ENCODE measurements at places on chromosomes 6 and 20.

- no peak for DNase-seq
Observed at GRCh38 chr20:53917145-53918019, 153.0 kb downstream of the BCAS1 start.

DNA sequence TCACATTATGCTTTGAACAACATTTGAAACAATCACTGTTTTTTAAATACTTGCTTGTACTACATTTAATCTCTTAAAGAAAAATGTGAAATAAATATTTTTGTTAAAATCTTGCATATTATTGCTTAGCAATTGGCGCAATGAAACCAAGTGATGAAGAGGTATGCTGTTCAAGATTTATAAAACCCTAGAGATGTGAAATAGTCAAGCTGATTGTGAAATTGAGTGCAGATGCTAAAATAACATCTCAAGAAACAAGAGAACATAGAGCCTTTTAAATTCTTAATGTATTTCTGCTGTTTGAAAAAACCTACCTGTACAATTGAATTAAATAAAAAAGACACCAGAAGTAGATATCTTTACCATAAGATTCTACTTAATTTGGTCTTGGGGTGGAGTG lies 179.2 kb upstream of the MCHR2 start:
- no peak for DNase-seq

DNA sequence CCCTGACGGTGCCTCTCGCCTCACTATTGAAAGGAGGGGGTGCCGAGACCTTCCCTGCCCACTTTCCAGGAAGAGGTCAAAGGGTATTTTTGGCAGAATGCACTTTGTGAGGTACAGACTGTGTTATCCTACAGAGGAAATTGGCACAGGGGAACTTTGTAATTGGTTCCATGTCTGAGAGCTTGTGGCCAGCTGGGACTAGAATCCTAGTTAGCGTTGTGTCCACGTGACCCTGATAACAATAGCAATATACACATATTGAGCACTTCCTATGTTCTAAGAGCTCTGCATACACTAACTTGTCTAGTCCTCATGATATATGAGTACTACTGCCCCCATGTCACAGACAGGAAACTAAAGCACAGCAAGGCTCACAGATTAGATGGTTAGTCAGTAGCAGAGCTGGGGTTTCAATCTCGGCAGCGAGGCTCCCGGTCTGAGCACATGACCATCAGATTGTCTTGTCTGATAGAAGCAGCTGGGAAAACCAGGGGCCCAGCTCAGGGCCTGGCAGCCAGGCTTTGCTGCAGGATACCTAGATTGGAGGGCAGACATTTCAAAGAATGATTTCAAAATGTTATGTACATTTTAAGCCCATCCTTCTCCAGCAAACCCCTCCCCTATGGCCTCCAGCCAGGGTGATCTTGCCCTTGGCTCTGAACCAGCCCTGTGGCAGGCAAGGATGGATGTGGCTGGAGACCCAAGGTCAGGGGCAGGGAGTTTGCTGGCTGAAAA lies 1.4 kb downstream of the MAPK13 start:
- peak; percentile 43 for DNase-seq

DNA sequence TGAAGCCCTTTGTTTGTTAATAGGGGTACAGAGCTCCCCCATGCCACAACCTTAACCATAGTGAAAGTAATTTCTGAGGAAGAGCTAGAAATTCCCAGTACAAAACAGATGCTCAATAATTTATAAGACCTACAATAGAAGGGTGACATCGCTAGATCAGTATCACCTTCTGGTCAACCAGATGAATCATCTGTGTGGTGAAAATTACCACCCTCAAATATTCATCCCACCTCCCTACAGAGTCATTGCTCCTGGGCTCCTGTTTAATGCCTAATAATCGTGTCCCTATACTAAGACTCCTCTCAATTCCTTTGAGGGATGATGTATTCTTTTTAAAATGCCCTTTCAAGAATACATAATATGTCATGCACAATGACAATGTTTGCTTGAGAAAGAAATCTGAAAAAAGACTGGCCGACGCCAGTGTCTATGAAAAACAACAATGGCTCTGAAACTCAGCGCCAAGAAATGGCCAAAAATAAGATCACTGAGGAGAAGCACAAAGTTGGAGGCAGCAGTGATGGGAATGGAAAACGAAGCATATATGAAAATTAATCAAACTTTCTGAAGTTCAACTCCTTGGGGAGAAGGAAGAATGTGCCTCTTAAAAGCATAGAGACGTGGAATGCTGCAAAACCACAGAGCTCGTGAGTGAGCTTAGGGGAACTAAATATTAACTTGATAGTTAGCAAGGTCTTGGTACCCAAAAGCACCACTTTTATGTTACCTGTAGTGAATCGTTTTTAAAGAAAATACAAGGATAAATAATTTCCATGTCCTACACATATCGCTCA lies 11.0 kb upstream of the ADGRF5 start:
- no peak for DNase-seq

- DNase-seq, result no peak
Observed at GRCh38 chr20:823574-823902, 10.0 kb upstream of the FAM110A start.

DNA sequence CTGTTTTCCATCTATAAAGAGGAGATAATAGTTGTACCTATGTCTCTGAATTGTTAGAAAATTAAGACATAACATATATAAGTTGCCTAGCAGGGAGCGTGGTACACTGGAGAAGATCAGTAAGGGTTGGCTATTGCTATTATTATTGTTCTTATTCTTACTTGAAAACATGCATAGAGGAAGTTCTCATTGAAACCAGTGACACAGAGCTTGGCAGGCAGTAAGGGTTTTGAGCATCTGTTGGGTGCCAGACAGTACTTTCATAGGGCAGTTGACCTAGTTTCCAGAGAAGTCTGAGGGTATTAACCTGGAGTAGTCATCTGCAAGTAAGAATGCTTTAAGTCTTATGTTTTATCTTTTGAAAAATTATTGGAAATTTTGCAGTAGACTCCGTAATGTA lies 13.3 kb upstream of the SGK1 start:
- no peak for DNase-seq

- DNase-seq, result no peak
Observed at GRCh38 chr6:141199074-141199473, 933.7 kb upstream of the GJE1 start.

- no peak for DNase-seq
Observed at GRCh38 chr6:142413111-142413510, 111.3 kb downstream of the ADGRG6 start.

DNA sequence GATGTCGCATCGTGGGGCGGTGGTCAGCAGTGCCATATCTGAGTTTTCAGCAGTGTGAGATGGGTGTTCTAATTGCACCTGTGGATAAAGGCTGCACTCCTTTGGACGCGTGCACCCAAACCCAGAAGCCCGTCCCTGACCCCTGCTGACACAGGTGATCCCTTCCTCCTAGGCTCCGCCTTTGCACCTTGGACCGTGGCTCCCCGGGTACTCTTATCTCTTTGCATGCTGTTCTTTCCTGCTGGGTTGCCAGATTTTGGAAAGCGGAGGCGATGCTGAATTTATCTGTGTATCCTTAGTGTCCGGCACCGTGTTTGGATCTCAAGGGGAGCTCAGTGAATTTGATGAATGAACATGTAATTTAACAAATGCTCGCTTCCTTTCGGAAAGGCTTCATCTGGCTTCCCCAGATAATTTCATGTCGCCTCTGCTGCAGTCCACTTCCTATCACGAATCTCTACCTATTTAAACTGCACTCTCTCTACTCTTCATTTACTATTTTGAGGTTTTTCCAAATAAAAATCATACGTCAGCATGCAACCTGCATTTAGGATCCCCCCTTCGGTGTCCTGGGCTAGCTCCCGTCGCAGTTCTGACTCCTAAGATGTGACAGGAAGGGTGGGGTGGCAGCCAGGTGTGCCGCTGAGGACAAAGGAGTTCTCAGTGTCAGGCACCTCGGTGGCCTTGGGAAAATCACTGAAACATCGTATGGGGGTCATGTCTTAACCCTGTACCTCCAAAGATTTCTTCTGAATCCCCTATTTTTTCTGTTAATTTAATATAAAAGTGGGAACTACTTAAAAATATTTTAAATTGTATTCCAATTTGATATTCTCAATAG lies 753 bp upstream of the PERP start:
- no peak for DNase-seq

GRCh38 chr20:47868236-47868635 lies 83.0 kb upstream of the SULF2 start:
- DNase-seq, result no peak

DNA sequence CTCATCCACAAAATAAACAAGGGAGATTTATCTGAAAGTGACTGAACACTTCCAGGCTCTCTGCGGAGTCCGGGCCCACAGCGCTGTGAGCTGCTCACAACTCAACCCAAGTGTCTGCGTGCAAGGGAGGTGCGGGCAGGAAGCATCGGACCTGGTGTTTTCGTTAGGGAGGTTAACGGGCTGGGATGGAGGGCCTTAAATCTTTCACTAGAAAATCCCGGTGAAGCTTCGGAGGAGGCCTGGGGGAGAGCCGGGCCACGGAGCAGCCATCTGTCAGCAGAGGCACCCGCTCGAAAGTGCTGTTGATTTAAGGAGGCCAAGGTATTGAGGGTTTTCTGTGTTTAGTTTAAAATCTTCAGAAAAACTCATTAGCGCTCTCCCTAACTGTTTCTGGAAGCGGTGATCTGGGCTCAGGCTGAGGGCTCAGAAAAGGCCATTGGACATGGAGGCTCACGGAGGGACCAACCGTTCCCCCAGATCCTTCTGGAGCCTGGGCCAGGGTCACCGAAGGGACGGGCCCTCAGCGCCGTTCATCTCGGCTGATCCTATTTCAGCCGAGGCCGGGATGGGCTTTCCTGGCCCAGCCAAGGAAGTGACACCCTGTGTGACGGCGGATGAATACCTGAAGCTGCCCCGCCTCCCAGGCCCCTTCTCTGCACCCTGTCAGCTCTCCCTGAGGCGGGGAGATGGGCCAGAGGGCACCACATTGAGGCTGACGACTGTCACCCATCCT lies 20.7 kb downstream of the GATA5 start:
- no peak for DNase-seq

DNA sequence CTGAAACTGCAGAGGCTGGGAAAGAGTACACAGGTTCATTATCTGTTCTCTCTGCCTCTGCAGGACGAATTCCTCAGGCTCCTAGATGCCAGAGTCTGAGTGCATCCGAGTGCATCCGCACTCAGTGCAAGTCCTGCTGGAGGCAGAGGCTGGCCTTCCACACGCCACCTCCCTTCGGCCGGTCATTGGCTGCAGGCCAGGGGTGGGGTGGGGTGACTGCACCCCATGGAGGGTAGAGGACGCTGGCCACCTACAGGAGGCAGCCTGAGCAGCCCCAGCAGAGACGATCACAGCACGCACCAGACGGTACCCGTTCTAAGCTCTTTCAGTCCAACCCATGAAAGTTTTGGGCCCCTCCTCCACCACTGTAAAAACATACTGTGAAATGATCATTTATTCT lies 11.7 kb downstream of the SFT2D1 start:
- DNase-seq, result no peak

DNA sequence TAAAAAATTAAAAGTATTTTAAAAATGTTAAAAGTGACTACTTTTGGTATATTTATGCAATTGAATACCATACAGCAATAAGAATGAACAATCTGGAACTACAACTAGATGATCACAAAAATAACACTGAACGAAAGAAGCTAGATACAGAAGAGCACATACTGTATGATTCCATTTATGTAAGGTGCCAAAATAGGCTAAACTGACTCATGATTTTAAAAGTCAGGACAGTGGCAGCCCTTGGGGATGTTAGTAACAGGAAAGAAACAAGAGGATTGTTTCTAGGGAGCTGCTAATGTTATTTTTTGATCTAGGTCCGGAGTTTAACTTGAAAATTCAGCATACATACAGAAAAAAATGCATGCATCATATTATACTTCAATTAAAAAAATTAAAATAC lies 42.3 kb downstream of the KIF13A start:
- DNase-seq, result no peak

- DNase-seq, result no peak
Observed at GRCh38 chr6:14102383-14102782, 15.2 kb upstream of the CD83 start.

- DNase-seq, result no peak
Observed at GRCh38 chr6:31407699-31408098, 4.3 kb downstream of the MICA start.

DNA sequence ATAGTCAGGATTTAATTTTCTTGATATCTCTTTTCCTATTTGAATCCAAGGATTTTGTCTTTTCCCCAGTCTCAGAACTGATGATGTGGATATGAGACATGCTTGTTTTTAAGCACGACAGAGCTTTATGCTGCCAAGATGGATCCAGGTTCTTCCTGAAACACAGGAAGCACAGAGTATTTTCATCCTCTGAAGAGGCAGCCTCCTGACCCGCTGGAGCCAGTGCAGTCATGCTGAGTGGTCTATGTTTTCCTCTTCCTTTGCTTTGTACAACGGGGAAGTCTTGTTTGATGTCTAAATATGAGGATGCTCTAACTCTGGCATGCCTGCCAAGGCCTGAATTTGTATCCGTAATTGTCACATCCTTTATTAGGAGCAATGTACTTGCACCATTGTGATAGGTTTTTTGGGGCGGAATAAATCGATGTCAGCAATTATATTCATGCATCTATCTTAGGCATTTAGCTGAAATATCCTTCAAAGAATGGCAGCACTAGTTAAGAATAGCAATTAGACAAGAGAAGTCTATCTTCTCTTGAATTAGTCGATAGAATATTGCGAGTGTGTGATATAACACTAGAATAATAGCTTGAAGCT lies 407.1 kb upstream of the JAG1 start:
- no peak for DNase-seq

All from stimulated activated CD4-positive, alpha-beta T cell treated with anti-CD3 and anti-CD28 coated beads, Interleukin-12 subunit alpha, Interleukin-12 subunit beta, amount 100 ng/mL, for 24 hours (primary cell).